ENCODE measurements at places on chromosomes 2 and 18.

DNA sequence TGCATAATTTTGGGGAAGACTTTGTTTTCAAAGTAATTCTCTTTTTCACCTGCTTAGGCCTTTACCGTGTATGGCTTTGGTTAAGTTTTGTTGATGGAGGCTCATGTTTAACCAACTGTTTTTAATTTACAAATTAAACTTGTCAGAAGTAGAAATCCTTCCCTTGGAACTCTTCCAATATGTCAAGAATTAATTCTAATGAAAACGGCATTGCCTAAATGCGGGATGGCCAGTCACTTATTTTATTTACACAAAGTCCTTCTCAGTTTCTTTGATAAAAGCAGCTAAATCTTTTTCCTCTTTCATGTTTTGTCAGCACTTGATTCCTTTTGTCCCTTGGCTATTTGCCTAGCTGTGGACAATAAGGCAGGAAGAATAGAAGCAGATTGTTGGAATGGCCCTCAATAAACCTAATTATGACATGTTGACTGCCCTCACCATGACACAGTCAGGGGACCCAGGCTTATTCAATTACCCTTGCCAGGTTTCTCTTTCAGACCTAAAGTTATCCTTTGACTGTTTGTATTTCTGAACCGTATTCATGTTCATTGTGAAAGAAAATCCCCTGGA lies 26.3 kb downstream of the PAX3 start:
- no peak for DNase-seq

DNA sequence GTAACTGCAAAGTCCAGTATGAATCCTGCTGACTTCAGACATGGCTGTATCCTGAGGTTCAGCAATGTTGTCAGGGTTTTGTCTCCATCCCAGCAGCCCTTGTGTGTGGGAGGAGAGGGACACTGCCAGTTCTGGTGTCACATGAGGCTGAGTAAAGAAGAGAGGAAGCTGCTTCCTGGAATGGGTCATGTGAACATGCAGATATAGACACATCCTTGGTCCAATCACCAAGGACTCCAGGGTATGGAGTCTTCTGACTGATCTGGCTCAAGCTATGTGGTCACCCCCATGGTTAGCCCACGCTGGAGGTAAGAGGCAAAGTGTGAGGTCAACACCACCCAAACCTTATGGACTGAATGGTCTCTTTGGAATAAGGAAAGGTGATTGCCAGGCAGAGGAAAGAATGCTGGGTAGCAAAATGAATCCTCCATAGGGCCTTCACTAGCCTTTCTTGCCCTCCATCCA lies 134.4 kb upstream of the SLC1A4 start:
- peak; percentile 49 for DNase-seq

- DNase-seq = no peak
These were observed 58.7 kb downstream of the SLC40A1 start for GRCh38 chr2:189521699-189522434.

DNA sequence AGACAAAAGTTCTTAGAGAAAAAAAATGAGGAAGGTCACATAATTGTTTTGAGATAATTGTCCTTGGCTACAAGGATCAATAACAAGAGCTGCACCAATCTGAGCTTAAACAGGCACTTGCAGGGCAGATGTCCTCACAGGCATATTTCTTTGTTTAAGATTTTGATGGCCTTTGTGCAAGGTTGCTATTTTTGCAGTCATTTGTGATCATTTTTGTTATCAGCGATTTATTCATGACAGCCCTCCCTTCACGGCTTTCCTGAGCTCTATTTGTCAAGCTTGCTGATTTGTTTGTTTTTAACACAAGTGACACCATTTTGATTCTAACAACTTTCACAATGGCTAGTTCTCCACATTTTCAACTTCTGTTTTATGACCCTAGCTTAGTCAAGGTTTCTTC lies 418.6 kb upstream of the REG3G start:
- no peak for DNase-seq

DNA sequence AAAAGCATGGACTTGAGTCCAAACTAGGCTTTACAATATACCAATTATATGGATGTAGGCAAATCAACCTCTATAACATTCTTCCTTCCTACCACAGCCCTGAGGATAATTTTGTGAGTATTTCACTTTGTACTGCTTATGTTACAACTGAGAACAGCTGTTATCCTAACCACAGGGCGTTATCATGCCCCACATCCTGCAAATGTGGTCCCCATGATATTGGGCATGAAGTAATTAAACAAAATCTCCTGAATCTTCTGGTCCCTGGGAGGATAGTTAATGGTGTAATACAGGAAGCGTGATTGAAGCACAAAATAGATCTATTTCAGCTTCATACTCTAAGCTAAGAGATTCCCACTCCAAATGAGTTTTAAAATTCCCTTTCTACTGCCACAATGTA lies 223.6 kb downstream of the CDH20 start:
- no peak for DNase-seq

DNA sequence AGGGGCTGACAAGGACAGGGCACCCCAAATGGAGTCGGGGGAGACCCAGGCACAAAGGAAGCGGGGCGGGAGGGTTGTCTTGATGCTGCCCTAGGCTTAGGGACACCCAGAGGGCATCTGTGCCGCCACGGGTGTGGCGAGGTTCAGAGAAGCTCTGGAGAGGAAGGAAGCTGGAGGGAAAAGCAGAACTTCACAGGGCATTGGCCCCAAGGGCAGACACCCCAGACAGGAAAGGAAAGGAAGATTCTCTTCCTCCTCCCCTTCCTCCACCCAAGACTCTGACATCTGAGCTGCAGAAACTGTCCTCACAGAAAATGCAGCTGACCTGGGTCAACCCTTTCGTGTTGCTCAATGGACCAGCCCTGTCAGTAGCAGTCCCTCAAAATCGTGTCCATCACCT lies 25.6 kb downstream of the DNMT3A start:
- DNase-seq = no peak

- DNase-seq = no peak
These were observed 34.9 kb downstream of the KCNIP3 start for GRCh38 chr2:95332036-95332435.

GRCh38 chr2:220336771-220337170 lies 709.3 kb downstream of the SLC4A3 start:
- DNase-seq = no peak
